ENCODE measurements at places on chromosomes 13 and 19.

DNA sequence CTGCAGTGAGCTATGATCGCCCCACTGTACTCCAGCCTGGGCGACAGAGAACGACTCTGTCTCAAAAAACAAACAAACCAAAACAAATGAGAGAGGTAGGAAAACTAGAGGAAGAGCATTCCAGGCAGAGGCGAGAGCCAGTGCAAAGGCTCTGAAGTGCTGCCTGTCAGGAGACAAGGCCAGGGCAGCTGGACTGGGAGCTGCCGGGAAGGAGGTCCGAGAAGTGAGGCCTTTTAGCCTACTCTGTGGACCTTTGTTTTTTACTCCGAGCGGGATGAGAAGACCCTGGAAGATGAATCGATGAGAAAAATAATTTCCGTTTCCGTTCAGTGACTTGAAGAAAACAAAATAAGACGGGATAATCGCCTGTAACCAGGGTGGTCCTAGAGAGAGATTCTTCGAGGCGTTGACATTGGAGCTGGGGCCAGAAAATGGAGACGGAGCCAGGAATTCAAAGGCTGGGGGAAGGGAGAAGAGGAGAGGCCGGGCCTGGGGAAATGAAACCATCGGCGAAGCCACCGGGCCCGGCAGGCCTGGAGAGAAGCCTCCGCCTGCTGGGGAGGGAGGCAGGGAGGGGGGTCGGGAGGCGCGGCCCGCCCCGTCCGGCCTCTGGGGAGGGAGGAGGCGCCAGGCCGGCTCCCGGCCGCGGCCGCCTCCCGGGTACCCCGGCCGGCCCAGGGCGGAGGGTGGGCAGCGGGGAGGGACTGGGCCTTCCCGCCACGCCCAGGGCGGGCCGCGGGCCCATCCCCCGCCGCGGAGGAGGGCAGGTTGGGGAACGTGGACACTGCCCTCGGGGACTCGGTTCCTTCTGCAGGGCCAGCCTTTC lies 7.8 kb upstream of the SERTAD1 start:
- peak; percentile 88 for DNase-seq

- DNase-seq = peak; percentile 18
Measured at GRCh38 chr13:77846173-77846572, 72.5 kb downstream of the EDNRB start.

GRCh38 chr19:38740257-38740592 lies 4.0 kb downstream of the CAPN12 start:
- no peak for DNase-seq

GRCh38 chr13:23644126-23644419 lies 73.9 kb downstream of the TNFRSF19 start:
- peak; percentile 73 for DNase-seq

GRCh38 chr13:50847501-50847900 lies 4.0 kb upstream of the DLEU7 start:
- no peak for DNase-seq

DNA sequence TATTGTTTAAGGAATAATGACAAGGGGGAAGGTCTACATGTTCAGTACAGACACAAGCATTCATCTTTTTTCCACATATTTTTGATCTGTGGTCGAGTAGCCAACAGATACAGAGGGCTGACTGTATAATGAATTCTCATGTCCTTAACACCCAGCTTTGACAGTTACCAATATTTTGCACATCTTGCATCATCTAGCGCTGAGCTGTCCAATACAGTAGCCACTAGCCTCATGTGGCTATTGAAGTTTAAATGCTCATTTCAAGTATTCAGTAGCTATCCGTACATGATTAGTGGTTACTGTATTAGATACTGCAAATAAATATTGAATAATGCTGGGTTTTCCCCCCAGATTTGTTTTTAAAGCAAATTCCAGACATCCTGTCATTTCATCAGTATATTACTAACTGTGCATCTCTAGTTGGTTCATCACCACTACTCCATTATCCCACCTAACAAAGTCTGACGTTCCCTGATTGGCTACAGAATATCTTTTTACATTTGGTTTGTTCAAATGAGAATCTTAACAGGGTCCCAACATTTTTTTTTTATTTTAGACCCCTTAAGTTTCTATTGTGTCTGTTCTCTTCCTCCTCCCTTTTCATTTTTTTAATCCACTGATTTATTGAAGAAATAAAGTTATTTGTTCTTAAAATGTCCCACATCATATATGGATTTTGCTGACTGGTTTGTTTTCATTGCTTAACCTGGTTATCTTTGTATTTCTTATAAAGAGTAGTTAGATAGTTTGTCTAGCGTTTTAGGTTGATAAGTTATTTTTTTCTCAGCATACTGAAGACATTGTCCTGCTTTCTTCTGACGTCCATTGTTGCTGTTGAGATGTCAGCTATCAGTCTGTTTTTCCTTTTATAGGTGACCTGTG lies 8.2 kb downstream of the ZNF177 start:
- no peak for DNase-seq

Measured in MV-4-11 (cell line).